Ovary (tissue), 10 donors: ENCODE measurements at places on chromosomes 5 and 9.
A peak's percentile ranks its signal among the peaks of the same experiment; 100 is the strongest.

GRCh38 chr5:62256161-62257019, 49.6 kb upstream of the KIF2A start:
- no peak for DNase-seq

DNA sequence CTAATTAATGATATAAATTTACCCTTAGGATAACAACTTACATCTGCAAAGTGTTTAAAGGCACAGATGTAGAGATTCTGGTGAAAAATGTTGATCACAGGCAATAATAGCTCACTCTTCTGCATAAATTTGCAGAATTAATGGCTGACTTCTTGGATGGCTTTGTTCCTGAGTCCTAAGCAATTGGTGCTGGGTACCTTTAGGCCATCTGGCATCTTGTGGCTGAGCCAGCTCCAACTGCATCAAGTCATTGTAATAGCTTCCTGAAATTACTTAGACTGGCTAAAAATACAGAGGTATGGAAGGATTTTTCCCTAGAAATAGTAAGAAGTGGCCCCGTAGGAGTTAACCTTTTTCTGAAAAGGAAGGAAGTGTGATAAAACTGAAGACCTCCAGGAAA, 118.3 kb upstream of the MINAR2 start:
- DNase-seq, result no peak

DNA sequence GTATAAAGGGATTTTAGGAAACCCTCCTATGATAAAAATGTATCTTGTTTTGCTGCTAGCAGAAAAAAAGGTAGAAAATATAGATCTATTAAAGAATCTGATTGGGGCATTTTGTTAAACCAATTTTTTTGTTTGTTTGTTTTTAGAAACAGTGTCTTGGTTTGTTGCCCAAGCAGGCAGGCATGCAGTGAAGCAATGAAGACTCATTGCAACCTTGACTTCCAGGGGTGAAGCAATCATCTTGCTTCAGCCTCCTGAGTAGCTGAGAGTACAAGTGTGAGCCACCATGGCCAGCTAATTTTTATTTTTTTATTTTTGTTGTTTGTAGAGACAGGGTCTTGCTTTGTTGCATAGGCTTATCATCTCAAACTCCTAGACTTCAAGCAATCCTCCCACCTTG, 755.8 kb upstream of the EDIL3 start:
- no peak for DNase-seq

DNA sequence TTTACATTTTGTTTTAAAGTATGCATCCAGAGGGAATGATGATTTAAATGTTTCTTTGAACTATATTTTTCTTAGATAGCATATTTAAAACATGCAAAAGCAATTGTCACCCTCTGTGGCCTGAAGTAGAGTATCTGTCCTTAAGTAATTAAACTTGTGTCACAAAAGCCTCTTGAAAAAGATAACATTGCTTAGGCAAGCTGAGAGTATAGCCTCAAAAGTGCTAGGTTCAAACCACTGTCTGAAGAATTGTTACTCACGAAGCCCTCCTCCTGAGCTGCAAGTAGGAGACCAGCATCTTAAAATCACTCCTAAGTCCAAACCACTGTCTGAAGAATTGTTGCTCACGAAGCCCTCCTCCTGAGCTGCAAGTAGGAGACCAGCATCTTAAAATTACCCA, 378.0 kb upstream of the PRR16 start:
- DNase-seq, result no peak

GRCh38 chr9:126636983-126637798, 23.5 kb downstream of the LMX1B start:
- DNase-seq, result no peak

DNA sequence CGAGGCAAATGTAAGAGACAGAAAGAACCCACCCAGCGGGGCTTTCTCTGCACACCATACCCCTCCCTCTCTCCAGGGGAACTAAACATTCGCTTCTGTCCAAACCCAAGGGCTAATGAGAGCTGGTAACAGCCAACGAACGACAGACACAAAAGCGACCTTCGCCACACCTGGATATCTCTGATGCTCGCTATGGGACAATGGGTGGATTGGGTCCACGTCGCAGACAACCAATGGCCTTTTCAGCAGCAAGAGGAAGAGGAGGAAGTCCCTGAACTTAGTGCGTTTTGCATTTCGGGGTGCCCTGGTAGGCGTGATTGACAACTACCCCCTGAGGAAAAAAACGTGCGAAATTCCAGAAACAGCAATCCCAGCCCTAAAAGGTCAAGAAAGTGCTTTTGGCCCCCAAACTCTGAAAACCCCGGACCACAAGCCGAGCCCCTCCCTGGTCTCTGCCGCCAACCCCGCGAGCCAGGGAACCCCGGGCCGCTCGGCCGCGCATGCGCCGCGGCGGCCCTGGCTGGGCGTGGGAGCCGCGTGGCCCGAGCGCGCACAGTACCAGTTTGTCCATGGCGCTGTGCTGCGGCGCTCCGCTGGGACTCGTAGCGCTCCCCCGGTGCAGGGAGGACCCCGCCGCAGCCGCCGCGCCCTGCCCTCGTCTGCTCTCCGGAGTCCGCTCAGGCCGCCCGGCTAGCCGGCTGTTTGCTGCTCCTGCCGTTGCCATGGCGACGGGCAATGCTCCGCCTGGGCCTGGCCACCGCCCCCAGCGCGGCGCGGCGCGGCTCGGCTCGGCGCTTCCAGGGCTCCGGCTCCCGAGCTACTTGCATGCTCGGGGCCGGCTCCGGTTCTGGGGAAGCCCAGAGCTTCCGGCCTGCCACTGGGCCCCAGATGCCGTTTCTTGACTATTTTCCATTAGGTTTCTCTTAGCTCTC, 66.9 kb upstream of the DNAH5 start:
- DNase-seq, result peak; percentile 83

GRCh38 chr9:130060296-130060695, 6.6 kb downstream of the GPR107 start:
- DNase-seq, result no peak

DNA sequence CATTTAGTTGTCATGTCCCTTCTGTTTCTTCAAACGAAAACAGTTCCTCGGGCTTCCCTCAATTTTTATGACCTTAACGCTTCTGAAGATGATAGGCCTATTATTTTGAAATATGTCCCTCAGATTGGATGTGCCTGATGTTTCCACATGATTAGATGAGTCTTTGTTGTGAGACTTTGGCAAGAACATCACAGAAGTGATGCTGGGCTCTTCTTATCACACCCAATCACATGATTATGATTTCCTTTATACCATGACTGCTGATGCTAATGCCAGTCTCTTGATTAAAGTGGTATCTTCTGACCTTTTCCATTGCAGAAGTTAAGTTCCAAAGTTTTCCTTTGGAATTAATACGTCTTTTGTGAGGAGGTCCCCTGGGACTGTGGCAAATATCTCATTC, 175.7 kb downstream of the SAXO1 start:
- DNase-seq, result no peak

DNA sequence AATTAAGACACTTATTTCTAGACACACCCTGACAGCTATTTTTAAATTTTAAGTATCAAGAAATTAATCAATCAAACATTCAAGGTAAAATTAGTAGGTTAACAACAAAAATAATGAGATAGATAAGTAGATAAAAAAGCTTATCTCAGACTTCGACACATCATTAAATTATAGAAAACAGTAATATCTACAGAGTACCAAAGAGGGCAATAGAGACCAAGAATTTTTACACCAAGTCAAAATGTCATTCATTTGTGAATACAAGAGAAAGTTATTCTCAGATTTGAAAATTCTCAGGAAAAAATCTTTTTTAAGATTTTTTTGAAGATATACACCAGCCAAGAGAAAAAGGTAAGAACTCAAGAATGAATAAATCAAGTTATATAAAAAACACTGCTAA, 445.6 kb downstream of the ACTL7B start:
- no peak for DNase-seq

DNA sequence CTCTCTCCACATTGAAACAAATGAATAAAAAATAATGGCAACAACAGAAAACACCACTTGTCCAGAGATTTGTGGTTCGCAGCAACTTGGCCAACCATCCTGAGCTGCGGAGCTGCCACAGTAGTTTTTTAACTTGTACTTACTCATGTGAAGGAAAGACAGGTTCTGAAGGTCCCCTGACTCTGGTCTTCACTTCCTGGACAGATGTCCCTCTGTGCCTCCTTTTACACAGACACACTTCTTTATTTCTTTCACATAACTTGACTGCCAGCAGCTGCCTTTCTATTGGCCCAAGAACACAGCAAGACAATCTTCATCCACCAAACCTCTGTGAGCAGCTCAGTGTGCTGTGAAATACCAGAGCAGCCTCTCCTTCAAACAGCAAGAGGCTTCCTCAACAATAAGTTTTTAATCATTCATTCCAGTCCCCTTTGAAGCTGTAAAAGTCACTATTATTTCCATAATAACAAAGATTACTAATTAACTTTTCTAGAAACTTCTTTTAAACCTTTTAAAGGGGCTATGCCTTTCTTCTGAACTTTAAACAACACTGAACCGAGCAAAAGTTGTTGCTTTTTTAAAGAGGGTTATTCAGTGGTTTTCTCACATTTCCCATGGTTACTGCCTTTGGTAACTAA, 198.7 kb downstream of the NR2F1-AS1 start:
- no peak for DNase-seq

- DNase-seq, result no peak
These were observed 100.9 kb upstream of the IL6ST start for GRCh38 chr5:56095579-56096102.

GRCh38 chr5:73153513-73153912, 19.5 kb upstream of the TMEM174 start:
- DNase-seq, result no peak

DNA sequence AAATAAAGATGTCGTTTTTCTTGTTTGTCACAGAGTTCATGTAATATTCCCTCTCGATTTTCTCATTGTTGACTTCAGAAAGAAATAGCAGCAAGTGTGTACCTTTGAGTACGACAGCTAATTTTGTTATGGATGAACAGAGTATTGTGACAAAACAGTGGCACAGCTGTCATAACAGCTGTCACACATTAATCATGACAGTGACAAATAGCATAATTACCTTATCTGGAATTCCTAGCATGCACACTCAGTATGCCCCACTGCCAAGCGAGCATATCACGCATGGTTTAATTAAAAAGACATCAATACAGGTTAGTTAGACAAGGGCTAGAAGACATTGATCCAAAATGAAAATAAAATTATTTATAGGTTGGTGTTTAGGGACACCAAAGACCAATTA, 375.1 kb downstream of the SPATA31D1 start:
- no peak for DNase-seq

DNA sequence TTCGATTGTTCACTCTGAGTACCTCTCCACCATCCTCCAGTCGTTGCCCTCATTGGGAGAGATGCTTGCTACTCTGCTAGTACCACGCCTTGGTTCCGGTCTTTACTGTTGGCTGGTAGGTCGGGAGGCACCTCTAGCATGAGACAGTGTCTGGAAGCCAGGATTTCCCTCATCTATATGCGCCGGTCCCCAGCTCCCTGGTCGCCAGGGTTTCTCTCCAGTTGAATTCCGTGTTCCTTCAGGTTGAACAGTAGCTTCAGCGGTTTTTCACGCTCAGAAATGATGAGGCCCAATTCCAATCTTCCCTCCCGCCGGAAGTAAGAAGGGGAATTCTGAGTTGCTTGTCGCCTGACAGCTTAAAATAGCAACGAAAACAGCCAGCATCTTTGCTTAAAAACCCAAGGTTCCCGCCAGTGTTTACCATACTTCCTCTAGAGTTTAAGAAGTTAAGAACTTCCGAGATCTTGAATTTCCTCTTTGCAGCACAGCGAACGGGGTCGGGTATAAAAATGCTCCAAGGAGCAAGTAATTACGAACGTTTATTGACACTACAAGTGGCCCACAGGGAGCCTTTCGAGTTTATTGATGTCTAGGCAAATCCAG, 1.3 kb upstream of the ST8SIA4 start:
- DNase-seq, result no peak

- no peak for DNase-seq
These were observed 198.2 kb upstream of the SEMA6A start for GRCh38 chr5:116772806-116773205.

- no peak for DNase-seq
These were observed 43.9 kb downstream of the ANKRD31 start for GRCh38 chr5:75192804-75193203.

- DNase-seq, result peak; percentile 11
These were observed 58.5 kb downstream of the PSD2 start for GRCh38 chr5:139854029-139854605.

GRCh38 chr5:95915999-95916686, 45.5 kb downstream of the ELL2 start:
- DNase-seq, result no peak

- DNase-seq, result no peak
These were observed 118.0 kb upstream of the RAI14 start for GRCh38 chr5:34538026-34538672.

DNA sequence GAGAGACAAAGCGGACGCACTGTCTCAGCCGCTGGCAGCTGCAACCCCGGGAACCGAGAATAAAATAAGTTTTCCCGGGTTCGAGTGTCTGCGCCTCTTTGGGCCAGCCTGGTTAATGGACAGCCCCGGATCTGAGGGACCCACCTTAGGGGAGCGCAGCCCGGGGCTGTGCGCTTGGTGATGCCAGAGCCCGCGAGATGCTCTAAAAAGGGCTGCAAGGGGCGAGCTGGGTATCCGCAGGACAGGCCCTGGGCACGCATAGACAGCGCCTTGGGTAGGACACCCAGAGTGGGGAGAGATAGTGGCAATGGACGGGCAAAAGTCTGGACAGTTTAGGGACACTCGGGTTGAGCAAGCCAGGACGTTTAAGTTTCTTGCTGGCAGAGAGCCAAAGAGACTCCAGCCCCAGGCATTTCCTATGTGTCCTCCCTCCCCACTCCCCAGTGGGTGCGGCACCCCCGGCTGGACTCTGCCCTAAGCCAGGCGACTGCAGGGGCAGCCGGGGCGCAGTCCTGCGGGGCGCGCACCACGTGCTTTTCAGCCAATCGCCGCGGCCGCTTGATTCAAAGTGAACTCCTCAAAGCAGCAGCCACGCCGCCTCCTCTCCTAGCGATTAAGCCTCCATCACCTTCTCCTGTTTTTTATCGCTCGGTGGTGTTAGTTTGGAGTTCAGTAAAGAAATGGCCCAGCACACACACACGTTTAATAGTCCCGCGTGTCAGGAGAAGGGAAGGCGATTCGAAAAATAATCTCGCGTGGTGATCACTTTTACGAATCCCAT, 616 bp upstream of the ENC1 start:
- peak; percentile 78 for DNase-seq

DNA sequence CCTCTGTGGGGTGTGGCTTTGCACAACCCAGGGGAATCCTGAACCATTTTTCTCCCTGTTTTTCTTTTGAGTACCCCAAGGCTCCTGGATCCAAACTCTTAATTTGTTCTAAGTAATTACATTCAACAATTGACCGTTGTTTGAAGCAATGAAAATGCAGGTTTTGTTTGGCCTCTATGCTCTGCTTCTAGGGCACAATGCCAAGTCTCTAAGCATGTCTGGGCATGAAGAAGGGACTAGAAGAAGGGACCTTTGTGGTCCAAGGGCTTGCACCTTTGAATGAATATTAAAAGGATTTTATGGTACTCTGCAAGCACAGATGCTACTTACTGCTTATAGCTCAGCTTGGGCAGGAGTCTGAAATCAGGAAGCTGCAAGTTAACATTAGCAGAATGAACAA, 6.6 kb upstream of the ENC1 start:
- DNase-seq, result no peak
